Activated CD4-positive, alpha-beta T cell treated with anti-CD3 and anti-CD28 coated beads for 36 hours (primary cell): ENCODE measurements at places on chromosomes 12 and 14. TPM values are rescaled to one million over a fixed set of nuclear protein-coding genes. Genes with fewer than 3 reads are reported as not detected.

DNA sequence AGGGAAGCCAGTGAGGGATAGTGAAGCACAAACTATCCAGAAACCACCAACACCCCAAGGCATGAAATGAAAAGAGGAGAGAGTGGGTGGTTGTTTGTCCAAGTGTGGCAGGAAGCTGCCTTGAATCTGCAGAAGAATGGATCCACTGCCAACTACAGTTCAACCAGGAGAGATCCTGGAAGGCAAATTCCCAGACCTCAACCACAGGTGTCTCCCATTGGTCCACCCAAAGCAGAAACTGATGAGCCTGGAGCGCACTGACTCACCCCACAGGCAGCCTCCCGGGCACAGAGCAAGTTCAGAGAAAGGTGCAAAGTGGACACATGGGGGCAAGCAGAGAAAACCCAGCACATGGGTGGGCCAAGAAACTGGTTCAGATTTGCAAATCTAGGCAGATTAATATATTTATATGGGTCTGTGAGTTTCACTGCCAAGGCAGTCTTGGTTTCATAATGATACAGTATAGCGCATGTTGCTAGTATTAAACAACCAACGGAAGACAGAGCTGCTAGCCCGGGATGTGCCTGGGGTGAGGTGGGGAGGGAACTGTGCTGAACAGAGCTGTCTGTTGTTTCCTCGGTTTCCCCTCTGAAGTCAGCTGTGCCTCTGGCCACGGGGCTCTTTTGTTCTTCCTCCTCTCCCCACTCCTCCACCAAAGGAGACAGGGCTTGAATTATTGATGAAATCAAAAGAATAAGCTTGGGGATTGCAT lies 416.2 kb upstream of the CCDC196 start:
- no peaks in the 10 kb centered on the region for H3K4me1 ChIP-seq
- H3K27ac ChIP-seq, result no peak overlapping the region
- no peak for DNase-seq
- H3K4me3 ChIP-seq, result no peak overlapping the region
- no peaks in the 10 kb centered on the region for H3K36me3 ChIP-seq
- no peaks in the 10 kb centered on the region for H3K27me3 ChIP-seq

DNA sequence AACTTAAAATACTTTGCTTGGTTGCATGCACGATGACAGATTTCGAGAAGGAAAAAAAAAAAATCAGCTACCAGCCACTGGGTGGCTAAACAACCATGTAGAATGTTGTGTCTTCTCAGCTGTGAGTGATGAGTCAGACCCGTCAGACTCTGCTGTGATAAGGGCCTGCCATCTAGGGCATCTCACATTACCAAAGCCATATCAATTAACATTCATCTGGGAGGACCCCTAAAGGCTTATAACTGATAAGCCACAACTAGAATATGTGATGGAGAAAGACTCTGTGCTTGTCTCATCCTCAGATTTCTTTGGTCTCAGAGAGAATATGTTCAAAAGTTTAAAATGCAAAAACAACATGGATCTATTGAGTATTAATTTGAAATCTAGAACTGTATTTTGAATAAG lies 111.5 kb downstream of the PAX9 start:
- DNase-seq, result no peak
- no peaks in the 10 kb centered on the region for H3K27me3 ChIP-seq
- H3K27ac ChIP-seq, result no peak overlapping the region
- no peak overlapping the region for H3K4me3 ChIP-seq
- no peaks in the 10 kb centered on the region for H3K4me1 ChIP-seq
- no peaks in the 10 kb centered on the region for H3K36me3 ChIP-seq

Gene ADCY6
- total RNA-seq, result 0.09 TPM

DNA sequence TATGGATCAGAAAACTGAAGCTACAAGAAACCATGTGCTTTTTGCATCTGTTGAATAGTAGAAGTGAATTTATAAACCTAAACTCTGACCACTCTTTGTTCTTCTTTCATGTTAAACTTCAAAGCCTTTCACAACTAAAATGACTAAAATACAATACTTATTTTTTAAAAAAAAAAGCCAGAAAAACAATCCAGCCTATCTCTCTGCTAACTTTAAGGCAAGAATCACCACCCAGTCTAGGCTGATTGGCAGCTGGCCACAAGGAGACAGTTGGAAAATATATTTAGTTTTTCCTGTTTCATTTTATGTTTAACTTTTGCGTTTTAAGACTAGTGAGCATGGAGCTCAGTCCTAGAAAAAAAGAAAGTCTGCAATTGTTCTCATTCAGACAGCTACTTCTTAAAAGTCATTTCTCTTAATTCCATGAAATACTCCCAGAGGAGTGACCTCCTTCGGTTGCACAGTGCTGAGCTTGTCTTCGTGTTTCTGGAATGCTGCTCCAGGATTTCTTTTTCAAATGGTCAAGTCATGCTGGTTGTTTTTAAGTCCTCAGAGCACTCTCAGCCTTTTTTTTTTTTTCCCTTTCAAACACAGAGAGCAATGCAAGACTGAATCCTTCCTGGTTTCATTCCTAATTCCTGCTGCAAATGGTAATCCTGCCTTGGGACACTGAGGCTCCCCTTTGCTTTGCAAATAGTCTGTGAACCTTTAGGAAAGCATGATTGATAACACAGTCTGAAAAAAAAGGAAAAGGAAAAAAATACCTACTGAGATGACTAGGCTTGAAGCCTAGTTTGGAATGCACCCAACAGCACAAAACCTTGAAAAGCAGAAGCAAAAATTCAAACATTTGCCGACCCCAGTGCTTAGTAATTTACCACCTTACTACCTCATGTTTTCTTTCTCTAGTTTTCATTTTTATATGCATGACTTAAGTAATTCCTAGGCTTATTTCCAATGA lies 233.3 kb upstream of the DAAM1 start:
- no peak for DNase-seq
- peaks cover 12% of the 10 kb centered on the region for H3K27me3 ChIP-seq
- no peaks in the 10 kb centered on the region for H3K4me1 ChIP-seq
- no peak overlapping the region for H3K27ac ChIP-seq
- H3K36me3 ChIP-seq, result no peaks in the 10 kb centered on the region
- no peak overlapping the region for H3K4me3 ChIP-seq

- no peak for DNase-seq
- no peak overlapping the region for H3K27ac ChIP-seq
- H3K4me1 ChIP-seq, result peaks cover 16% of the 10 kb centered on the region
- H3K27me3 ChIP-seq, result no peaks in the 10 kb centered on the region
Observed at GRCh38 chr12:56216461-56216860, 5.3 kb downstream of the RNF41 start.

- no peaks in the 10 kb centered on the region for H3K27me3 ChIP-seq
- H3K4me1 ChIP-seq, result peaks cover 12% of the 10 kb centered on the region
- H3K36me3 ChIP-seq, result no peaks in the 10 kb centered on the region
- H3K4me3 ChIP-seq, result no peak overlapping the region
Observed at GRCh38 chr12:128786741-128787391, 36.9 kb downstream of the SLC15A4 start.

Gene AQP6
- not detected for total RNA-seq

GRCh38 chr12:19230896-19231295 lies 101.4 kb downstream of the PLEKHA5 start:
- H3K4me3 ChIP-seq, result no peak overlapping the region
- DNase-seq, result no peak
- no peaks in the 10 kb centered on the region for H3K4me1 ChIP-seq
- H3K36me3 ChIP-seq, result no peaks in the 10 kb centered on the region

GRCh38 chr14:44081146-44081545 lies 425.9 kb downstream of the FSCB start:
- H3K36me3 ChIP-seq, result no peaks in the 10 kb centered on the region
- no peak overlapping the region for H3K27ac ChIP-seq
- no peaks in the 10 kb centered on the region for H3K4me1 ChIP-seq
- no peaks in the 10 kb centered on the region for H3K27me3 ChIP-seq

DNA sequence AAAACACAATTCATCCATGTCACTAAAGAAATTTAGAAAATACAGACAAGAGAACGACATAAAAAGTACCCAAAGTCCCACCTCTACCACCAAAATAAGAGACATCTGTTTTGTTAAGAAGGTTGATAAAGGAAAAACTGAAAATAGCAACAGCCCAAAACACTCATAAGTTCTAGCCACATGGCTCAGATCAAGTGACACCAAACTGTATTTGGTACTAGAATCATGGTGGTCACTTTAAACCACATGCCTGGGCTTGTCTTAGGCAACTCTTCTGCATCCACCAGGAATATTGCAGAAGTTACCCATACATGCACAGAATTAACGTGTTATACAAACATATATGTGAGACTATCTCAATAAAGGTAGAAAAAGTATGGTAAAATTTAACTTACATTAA lies 78.2 kb upstream of the GTF2A1 start:
- H3K4me3 ChIP-seq, result no peak overlapping the region
- H3K27me3 ChIP-seq, result no peaks in the 10 kb centered on the region
- H3K4me1 ChIP-seq, result peaks cover 11% of the 10 kb centered on the region
- no peak overlapping the region for H3K27ac ChIP-seq
- no peak for DNase-seq
